ENCODE measurements at places on chromosomes 6 and 20.

DNA sequence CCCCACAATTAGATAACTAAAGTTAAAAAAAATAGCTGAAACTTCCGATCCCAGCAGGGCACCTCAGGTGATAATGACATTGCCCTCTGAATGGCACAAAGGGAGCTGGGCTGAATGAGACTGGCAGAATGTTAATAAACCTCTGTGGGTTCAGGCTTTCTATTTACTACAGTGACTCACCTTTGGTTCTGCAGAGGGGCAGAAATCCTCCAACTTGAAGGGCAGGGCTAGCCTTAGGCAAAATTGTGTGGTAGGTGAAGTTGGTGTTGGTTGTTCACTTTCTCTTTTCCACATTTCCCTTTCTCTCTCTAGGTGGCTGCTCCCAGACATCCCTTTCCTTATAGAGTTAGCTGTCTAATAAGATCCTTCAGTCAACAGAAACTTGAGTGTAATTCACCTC lies 625.2 kb downstream of the EPM2A start:
- no peak for DNase-seq

DNA sequence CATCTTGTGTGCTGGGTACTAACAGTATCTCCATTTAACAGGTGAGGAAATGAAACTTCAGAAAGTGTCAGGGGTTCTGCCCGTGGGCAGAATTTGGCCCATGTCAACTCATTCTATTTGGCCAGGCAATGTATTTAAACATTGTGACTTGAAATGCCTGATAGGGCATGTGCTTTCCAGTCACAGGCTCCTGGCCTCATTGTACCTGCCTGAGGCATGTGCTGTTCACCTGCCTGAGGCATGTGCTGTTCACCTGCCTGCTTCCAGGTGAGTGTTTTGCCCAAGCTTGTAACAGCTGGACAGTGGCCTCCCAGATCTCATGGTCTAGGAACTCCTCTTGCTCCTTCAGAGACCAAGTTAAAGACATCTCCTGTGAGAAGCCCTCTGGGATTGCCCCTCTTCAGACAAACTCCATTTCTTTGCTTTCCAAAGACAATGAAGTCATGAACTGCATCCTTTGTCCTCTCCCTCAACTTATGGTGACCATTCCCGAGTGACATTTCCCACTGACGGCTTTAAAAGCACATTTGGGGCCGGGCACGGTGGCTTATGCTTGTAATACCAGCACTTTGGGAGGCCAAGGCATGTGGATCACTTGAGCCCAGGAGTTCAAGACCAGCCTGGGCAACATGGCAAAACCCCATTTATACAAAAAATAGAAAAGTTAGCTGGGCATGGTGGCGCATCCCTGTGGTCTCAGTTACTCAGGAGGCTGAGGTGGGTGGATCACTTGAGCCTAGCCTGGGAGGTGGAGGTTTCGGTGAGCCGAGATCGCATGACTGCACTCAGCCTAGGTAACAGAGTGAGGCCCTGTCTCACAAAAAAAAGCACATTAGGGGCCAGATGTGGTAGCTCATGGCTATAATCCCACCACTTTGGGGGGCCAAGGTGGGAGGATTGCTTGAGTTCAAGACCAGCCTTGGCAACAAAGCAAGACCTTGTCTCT lies 48.7 kb downstream of the BCAS4 start:
- DNase-seq, result no peak

DNA sequence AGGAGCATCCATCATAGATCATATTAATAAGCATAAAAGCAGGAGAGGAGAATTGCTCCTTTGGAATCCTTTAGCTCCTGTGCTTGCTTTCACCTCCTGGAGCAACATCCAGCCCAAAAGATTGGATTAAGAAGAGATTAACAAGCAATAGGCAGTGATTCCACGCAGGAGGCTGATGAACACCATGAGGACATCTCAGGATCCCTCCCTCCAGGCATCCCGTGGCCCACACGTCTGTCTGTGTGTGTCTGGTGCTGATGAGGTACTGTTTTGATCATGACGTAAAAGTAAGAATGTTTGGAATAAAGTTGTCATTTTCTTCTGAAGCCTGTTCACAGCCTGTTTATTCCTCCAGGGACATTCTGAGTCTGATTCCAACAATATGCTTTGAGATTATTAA lies 185.5 kb upstream of the MYLIP start:
- no peak for DNase-seq

DNA sequence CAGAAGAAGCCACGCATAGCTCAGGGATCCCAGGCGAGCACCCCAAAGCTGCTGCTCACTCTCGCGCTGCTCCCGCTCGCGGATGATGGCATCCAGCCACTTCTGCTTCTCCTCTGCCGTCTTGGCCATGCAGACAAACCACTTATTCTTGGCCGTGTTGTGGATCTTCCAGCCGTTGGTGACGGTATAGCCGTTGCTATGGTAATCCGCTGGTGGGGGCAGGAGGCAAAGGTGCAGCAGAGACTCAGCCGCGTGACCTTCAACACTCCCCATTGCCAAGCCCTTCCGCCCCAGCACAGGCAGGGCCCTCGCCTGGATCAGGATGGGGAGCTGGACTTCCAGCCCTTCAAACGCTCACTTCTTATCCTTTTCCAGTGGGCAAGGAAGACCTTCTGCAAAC lies 136.9 kb downstream of the PREX1 start:
- DNase-seq, result no peak

DNA sequence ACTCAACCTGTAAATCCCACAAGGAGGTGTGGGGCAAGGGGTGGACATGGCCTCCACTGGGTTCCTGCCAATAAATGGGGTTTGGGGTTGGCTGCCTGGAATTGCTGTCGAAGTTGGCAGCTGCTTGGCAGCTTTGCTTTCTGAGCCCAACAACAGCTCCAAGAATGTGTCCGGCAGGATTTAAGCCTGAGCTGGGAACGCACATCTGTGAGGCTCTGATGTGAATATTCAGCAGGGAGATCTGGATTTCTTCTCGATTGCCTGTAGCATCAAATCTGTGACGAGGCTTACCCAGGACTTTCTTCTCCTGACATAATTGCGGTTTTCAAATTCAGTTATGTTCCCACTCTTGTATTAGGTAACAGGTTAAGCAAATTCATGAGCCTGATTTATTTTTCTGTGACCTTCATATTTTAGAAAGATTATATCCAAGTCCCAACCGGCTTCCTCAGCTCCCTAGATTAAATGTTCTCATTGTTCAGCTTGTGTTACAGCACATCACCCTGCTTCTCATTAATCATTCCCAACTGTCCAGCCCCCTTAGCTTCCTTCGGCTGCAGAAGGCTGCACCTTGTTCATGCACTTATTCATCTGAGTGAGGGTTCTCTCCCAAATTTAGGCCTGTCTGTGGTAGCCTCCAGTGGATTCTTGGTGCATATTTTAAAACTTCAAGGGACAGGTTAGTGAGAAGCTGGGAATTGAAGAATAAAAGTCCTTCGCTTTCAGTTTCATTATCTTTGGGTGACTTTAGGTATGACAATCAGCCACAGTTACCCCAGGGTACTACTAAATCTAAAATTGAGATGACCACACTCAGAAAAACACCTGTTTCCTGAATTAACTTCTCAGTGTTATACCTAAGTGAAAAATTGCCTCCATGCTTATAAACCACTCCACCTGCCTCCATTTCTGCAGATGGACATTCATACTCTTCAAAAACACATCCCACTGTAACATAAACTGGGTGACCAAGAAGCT lies 310.0 kb downstream of the ESR1 start:
- DNase-seq, result no peak

DNA sequence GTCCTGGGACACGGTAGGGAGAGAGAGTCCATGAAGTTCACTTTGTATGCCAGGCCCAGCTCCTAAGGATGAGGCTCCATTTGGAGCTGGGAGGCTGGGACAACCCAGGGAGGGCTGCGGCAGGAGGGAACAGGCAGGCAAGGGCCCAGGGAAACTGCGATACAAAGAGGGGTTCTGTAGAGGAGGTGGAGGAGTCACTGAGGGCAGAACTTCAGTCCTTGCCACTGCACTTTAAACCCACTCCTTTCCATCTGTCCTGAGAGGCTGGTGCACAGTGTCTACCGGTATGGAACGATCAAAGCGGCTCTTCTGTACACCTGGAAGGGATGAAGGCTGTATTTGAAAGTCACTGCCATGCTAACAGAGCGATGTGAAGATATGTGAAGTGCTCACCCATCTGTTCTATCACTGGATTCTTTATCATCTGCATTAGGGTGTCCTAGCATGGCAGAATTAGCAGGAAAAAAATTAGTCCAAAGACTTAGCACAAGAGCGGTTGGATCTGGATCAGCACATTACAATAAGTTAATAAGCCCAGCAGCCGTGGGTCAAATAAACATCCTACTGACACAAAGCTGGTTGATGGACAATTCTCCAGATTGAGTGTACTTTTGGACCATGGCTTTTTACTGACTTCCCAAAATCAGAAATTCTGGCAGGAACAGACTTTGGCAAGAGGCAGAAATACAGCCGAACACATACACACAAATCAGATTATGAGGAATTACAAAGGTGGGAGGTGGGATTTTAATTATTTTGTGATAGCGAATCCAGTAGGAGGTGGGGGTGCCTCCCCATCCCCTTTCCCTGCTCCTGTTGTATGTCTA lies 20.9 kb upstream of the ZFAND3 start:
- DNase-seq, result no peak

DNA sequence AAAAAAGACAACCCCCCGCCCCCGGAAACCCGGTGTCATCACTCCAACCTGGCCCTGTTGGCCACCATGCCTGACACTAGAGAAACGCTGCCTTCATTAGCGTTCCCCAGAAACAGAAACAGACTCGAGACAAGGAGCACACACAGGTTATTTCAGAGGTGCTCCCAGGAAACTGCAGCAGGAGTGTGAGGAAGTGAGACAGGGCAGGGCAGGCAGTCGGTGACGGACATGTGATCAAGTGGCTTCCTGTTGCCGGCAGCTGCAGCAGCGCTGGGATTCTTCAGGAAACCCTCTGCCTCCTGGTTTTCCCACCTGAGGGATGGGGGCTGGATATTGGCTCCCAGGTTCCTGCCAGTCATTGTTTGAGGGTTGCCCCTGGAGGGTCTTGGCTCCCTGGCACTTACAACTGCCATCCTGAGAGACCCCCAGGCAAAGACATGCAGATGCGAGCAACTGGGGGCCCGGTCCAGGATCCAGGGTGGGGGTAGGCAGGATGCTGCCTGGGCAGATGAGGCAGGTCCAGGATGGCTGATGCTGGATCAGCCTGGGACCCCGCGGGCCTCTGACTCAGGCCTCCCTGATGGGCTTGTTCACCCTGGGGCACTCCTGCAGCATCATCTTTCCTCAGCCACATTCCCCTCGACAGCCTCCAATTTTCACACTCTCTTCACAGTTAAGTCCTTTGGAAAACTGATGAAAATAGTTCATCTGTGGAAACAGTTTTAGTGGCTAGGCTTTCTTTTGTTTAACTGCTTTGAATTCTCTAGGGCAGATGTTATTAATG lies 150.7 kb upstream of the SYNDIG1 start:
- DNase-seq, result no peak

GRCh38 chr6:159062564-159062945 lies 17.8 kb upstream of the TAGAP start:
- no peak for DNase-seq
